ENCODE measurements at places on chromosomes 7 and 10.

DNA sequence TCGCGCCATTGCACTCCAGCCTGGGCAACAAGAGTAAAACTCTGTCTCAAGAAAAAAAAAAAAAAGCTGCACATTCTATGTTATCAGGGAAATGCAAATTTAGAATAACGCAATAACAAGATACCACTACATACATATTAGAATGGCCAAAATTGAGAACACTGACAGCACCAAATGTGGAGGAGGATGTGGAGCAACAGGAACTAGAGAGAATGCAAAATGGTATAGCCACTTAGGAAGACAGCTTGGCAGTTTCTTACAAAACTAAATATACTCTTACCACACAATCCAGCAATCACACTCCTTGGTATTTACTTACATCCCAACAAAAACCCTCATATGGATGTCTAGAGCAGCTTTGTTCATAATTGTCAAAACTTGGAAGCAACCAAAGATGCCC, 76.8 kb downstream of the ALOX5 start:
- peak; percentile 20 for DNase-seq

GRCh38 chr7:147646568-147646967, 944.0 kb upstream of the C7orf33 start:
- no peak for DNase-seq

- no peak for DNase-seq
These were observed 57.6 kb downstream of the GTF2IRD1 start for GRCh38 chr7:74511345-74511744.

GRCh38 chr7:142626420-142627035, 122.7 kb upstream of the PRSS1 start:
- DNase-seq: peak; percentile 57

DNA sequence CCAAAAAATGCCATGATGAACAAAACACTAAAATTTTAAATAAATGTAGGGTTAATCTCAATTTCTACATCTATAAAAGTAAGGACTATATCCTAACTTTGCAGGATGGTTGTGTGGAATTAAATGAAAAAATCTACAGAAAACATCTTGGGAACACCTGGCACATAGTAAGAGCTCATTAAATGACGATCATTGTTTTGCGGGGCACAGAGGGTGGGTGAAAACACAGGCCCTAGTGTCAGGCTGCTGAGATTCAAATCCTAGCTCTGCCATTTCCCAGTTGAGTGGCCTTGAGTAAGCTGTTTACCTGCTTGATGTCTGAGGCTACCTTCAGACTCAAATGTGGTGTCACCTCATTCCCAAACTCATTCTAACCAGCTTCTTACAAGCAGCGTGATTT, 35.6 kb downstream of the BTBD16 start:
- no peak for DNase-seq

GRCh38 chr7:100517305-100517704, 21.7 kb upstream of the AGFG2 start:
- no peak for DNase-seq

DNA sequence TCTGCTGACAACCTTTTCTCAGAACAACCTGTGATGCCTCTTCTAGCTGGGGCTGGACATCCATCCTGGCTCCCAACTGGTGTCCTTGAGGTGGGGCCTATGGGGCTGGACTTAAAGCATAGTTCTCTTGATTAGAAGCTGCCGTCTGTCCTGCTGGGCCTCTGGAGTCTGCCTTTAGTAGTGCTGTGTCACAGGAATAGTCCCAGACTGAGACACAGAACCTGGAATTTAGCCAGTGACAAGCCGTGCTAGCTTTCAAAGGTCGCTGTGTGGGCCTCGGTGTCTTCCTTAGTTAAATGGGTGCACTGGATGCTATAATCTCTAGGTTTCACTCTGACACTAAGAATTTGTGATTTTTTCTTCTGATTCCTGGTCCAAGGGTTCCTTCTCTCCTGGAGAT, 41.2 kb downstream of the GPR141 start:
- no peak for DNase-seq

- DNase-seq: no peak
These were observed 7.4 kb downstream of the SORCS1 start for GRCh38 chr10:107157071-107157470.

- no peak for DNase-seq
These were observed 384 bp upstream of the TMEM229A start for GRCh38 chr7:124033095-124033806.

GRCh38 chr7:140025814-140026433, 36.8 kb downstream of the PARP12 start:
- DNase-seq: no peak

DNA sequence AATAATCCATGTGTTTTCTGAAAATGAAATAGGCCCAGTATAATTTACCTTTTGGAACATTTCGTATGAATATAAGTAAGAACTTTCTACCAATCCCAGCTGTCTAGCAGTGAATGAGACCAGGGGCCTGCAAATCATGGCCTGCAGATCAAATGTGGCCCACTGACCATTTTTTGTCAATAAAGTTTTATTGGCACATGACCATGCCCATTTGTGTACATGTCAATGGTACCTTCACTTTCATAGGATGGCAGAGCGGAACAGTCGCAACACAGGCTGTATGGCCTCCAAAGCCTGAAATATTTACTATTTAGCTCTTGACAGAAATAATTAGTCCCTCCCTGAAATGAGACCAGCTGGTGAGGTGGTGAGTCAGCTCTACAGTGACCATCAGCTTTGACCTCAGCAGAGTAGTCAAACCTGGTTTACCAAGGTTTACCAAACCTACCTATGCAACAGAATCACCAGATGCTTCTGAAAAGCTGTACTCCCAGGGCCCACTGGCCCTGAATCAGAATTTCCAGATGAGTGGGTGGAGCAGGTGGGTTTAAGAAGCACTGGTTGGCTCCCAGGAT, 13.8 kb upstream of the C10orf90 start:
- DNase-seq: no peak

DNA sequence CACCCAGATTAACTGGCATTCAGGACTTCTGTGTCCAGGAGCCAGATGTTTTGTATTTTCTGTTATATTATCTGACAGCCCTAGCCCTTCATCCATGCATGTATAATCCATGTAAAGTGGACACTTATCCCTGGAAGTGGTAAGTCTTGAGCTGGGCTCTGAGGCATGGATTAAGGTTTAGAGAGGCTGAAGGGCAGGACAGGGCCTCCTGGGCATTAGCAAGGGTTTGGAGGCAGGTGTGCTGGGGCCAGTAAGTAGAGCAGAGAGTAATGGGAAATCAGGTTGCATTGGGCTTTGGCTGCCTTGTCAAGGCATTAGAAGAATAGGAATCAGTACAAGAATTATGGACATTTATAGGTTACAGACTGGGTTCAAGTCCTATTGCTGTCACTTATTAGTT, 138.0 kb downstream of the DYNC1I1 start:
- DNase-seq: no peak

DNA sequence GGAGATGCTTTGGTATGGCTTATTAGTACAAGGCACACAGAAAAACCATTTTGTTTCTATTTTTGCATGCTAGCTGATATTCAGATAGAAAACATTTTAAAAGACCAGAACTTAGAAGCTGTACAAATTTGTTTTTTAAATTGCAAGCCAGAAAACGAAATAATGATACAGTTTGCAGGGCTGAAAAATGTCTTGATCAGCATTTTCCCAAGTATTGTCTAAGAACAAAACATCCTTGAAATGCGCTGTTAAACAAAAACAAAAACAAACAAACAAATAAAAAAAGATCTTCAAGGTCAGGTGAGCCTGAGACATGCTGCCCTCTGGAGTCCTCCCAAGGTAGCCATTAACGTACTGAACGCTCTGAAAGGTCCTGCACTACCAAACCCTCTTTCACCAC, 98.3 kb downstream of the VIM start:
- DNase-seq: no peak

- peak; percentile 86 for DNase-seq
These were observed 103.0 kb downstream of the CTBP2 start for GRCh38 chr10:125057158-125058001.

DNA sequence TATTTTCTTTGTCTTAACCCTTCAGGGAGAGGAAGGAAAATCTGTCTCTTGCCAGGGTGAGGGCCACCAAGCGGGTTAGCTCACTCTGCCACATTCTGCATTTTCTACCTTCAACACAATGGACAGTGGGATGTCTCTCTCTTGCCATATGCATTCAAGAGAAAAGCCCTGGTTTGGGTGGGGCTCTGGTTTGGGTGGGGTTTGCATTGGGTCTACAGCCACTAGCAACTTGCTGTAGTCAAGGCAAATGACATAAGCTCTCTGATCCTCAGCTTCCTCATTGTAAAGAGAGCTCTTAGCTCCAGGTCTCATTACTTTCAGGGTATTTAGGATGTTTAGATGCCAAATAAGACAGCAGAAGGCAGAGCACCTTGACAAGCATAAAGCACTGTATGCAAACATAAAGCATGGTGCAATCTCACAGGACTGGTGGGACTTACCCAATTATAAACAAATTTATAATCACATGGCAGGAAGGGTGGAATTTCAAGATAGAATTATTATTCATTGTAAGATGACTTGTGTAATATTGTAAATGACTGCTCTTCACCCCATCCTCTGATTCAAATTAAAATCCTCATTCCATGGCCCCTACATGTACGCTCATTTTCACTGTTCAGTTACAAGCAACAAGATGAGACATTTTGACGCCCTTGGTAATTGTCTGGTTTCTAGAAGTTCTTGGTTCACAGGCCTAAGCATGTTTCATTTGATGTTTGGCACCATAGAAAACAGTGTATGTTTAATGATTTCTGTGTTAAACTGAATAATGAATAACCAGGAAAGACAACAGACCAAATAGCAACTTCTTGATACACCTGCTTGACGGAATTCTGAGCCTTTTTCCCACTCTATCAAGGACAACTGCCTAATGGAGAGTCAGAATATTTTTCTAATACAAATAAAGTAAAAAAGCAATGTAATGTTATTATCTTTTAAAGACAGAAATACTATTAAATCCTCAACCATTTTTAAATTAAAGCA, 258.9 kb downstream of the KCNMA1 start:
- DNase-seq: no peak

DNA sequence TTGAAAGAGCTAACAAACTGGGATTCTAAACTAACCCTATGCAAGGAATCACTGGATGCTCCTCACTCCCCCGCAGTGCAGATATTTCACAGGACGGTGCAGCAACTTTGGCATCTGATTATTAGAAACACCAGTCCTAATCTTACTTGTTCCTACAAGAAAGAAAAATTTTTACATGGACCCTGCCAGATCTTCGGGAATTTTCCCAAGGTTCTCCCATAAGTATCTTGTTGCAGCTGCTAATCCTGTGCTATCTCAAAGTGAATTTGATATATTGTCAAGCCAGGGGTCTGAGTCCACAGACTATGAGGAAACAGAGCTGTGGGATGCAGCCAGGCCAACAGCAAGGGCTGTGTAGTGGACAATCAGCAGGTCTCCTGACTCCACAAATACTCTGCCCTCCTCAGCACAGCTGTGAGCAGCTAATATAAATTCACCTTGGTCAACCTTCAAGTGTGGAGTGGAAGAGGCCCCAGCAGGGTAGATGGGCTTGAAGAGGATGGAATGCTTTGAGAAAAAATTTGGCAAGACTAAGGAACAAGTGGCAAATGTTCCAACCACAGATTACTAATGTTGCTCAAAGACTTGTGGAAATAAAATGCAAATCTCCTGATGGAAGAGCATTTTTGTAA, 25.6 kb downstream of the VSTM4 start:
- no peak for DNase-seq

GRCh38 chr10:50395271-50395670, 144.0 kb upstream of the ASAH2 start:
- peak; percentile 90 for DNase-seq

DNA sequence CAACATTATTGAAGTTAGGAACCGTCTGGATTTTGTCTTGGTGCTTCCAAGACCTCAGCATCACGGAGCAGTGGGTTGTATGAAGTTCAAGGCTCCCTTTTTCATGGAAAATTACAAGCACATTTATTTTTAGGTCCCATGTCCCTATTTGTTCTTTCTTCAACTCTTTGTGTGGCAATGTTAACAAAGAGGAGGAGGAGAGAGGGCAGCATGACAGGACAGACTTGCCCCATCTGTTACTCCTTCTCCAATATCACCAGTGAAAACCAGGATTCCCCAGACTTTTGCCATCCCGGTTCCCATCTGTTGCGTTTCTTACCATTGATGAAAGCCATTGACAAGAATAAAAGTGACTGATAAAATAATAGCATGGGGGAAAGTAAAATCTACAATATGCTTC, 28.6 kb downstream of the EEPD1 start:
- DNase-seq: no peak

- DNase-seq: no peak
These were observed 389.5 kb downstream of the TCERG1L start for GRCh38 chr10:130921911-130922440.

DNA sequence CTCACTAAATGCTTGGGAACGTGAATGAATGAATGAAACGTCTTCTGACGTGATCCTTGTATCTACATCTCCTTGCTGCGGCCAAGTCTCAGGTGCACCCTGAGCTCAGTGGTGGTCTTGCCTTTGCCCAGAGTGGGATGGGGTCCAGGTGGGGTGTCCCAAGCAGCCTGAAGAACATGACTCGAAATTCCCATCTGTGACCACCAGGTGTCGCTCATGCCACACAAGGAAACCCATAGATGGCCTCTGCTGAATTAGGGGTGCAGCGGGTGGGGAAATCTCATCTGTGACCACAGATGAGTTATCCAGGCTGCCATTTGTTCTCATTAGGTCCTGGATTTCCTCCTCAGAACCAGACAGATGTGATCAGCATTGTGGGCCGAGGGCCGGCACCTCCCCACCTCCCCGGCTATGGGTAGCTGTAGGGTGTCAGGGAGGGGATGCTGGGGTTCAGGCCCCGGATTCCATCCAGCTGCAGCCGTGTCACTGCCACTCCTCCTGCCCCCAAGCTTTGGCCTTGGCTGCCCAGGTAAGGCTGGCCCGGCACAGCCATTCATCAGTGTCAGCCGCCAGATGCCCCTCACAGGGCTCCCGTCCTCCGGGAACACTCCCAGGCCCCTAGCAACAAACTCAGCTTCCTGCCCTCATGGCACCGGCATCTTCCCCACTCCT, 21.0 kb upstream of the GNA12 start:
- peak; percentile 67 for DNase-seq

- peak; percentile 52 for DNase-seq
These were observed 35.8 kb downstream of the MINDY3 start for GRCh38 chr10:15824498-15824897.

- no peak for DNase-seq
These were observed 144.9 kb downstream of the ELAPOR2 start for GRCh38 chr7:86914551-86914950.

DNA sequence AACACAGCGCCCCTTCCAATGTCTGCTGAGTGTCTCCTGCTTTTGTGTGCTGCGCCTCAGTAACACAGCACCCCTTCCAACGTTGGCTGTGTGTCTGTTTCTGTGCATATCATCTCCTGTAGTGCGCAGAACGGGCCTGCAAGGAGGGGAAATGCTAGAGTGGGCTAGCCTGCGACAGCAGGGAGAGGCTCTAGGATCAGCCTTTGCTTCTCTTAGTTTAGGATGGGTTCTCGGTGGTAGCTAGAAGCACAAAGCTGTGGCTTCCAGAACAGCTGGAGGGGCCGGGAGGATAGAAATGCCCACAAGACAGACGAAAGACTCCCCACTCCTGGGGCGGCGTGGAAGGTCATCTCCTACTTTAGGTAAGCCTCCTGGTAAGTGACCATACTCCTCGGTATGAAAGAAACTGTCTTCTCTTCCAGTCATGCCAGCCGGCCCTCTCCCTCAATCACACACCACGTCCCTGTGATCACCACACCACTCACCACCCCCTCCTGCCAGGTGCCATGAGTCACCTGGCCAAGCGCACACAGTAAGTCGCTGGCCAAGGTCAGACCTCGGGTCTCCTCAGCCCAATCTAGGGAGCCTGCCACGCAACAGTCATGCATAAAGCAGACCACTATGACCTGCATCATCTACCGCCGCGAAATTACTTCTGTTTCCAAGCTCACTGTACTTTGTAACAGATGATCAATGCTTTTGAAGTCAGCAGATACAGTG, 4.8 kb downstream of the PITRM1 start:
- no peak for DNase-seq

All from inflammatory macrophage (primary cell).